Activated T-cell treated with anti-CD3 and anti-CD28 coated beads, Interleukin-2, amount 50 U/mL, for 24 hours (primary cell): ENCODE measurements at places on chromosomes 5 and 9.

GRCh38 chr9:13140843-13141592 is 138.5 kb downstream of the MPDZ start:
- no peak overlapping the region for H3K27ac ChIP-seq
- DNase-seq = no peak
- no peaks in the 10 kb centered on the region for H3K4me1 ChIP-seq
- H3K4me3 ChIP-seq = no peak overlapping the region

GRCh38 chr5:9544056-9544455 is 1.8 kb downstream of the SEMA5A start:
- no peak for DNase-seq
- H3K27me3 ChIP-seq = peaks cover 39% of the 10 kb centered on the region
- peak overlapping the region; percentile 51 for H3K4me3 ChIP-seq
- H3K4me1 ChIP-seq = peaks cover 9% of the 10 kb centered on the region
- H3K27ac ChIP-seq = no peak overlapping the region
- H3K36me3 ChIP-seq = no peaks in the 10 kb centered on the region

GRCh38 chr9:134375430-134376385 is 49.5 kb downstream of the RXRA start:
- DNase-seq = no peak
- peaks cover 4% of the 10 kb centered on the region for H3K4me1 ChIP-seq

GRCh38 chr9:72149231-72149975 is at the start of gene GDA:
TSS of gene GDA (plus strand) at chr9:72149440. CDS start at chr9:72149560, 120 bp downstream.
- no peaks in the 10 kb centered on the region for H3K36me3 ChIP-seq
- H3K4me1 ChIP-seq = peaks cover 14% of the 10 kb centered on the region
- DNase-seq = no peak
- no peak within 1 kb of the TSS for H3K4me3 ChIP-seq

GRCh38 chr9:96078897-96079490 is 203.5 kb downstream of the ERCC6L2 start:
- peaks cover 5% of the 10 kb centered on the region for H3K4me1 ChIP-seq
- no peaks in the 10 kb centered on the region for H3K36me3 ChIP-seq
- H3K27ac ChIP-seq = no peak overlapping the region

- H3K4me1 ChIP-seq = peaks cover 24% of the 10 kb centered on the region
- H3K36me3 ChIP-seq = no peaks in the 10 kb centered on the region
- peak; percentile 58 for DNase-seq
- no peak overlapping the region for H3K27ac ChIP-seq
- no peaks in the 10 kb centered on the region for H3K27me3 ChIP-seq
Observed at GRCh38 chr9:123360161-123361085, 4.4 kb downstream of the CRB2 start.

- H3K36me3 ChIP-seq = no peaks in the 10 kb centered on the region
- H3K4me1 ChIP-seq = no peaks in the 10 kb centered on the region
- H3K27me3 ChIP-seq = peaks cover 43% of the 10 kb centered on the region
- no peak for DNase-seq
Observed at GRCh38 chr5:114053372-114053771, 308.5 kb upstream of the KCNN2 start.

DNA sequence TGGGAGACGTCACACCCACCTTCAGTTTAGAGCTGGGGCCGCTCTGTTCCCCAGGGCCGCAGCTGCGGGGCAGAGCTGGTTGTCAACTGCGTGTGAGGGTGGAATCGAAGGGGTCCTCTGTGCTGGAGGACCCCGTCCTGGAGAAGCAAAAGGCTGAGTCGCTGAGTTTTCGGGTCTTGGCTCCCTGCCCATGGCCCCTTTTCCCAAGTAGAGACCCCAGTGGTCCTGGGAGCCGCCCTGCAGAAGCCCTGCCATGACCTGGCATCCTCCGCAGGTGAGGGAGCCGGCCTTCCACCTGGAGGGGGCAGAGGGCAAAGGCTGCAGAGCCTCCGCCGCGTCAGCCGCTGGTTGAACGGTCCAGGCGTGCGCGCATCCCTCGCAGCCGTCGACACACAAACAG is 90.4 kb upstream of the COL5A1 start:
- H3K27me3 ChIP-seq = peaks cover 27% of the 10 kb centered on the region
- H3K36me3 ChIP-seq = no peaks in the 10 kb centered on the region
- no peak for DNase-seq
- no peaks in the 10 kb centered on the region for H3K4me1 ChIP-seq

DNA sequence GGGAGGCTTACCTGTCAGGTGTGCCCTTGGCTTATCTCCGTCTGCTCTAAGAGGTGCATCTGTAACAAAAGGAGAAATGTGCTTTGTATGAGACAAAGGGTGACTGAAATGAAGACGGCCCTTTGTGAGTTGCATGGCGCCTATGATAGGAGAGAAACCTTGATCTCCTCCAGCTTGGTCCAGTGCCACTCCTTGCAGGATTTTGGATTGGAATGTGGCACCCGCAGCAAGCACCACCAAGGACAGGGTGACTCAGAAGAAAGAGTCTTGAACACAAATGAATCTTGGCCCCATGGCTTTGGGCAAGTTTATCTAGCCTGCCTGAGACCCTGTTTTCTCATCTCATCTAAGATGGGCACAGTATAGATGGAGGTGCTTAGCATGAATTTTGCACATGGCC is 13.4 kb downstream of the TNFSF15 start:
- no peak overlapping the region for H3K27ac ChIP-seq
- no peaks in the 10 kb centered on the region for H3K36me3 ChIP-seq
- H3K4me3 ChIP-seq = no peak overlapping the region
- H3K27me3 ChIP-seq = no peaks in the 10 kb centered on the region
- no peaks in the 10 kb centered on the region for H3K4me1 ChIP-seq
- DNase-seq = no peak

- no peaks in the 10 kb centered on the region for H3K27me3 ChIP-seq
- H3K27ac ChIP-seq = no peak overlapping the region
- no peak overlapping the region for H3K4me3 ChIP-seq
- no peaks in the 10 kb centered on the region for H3K36me3 ChIP-seq
- no peak for DNase-seq
Observed at GRCh38 chr5:3386637-3387036, 209.0 kb upstream of the IRX1 start.

DNA sequence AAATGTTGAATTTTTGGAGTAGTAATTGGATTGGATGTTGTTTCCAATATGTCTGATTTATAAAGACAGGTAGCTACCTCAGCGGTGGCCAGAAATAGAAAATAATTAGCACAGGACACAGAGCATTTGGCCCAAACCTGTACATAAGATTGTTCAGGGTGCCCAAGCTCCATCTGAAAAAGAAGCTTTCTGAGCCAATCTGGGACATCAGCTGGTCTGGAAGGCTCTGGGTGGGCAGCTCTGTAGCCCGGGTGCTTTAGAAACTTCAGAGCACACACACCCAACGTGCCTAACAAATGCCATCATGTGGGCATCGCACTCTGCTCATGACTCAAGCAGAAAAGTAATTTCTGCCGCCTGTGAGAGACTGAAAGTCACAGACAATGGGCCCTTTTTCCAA is 460.7 kb downstream of the ICE1 start:
- H3K4me1 ChIP-seq = no peaks in the 10 kb centered on the region
- no peaks in the 10 kb centered on the region for H3K36me3 ChIP-seq
- H3K27me3 ChIP-seq = peaks cover 36% of the 10 kb centered on the region
- no peak overlapping the region for H3K4me3 ChIP-seq
- H3K27ac ChIP-seq = no peak overlapping the region

- H3K27me3 ChIP-seq = no peaks in the 10 kb centered on the region
- no peak for DNase-seq
- H3K4me3 ChIP-seq = no peak overlapping the region
- no peak overlapping the region for H3K27ac ChIP-seq
- no peaks in the 10 kb centered on the region for H3K4me1 ChIP-seq
Observed at GRCh38 chr9:22529426-22530199, 83.0 kb downstream of the DMRTA1 start.

GRCh38 chr5:68380078-68380477 is 164.5 kb downstream of the PIK3R1 start:
- DNase-seq = no peak
- peaks cover 59% of the 10 kb centered on the region for H3K4me1 ChIP-seq

- no peaks in the 10 kb centered on the region for H3K36me3 ChIP-seq
- DNase-seq = no peak
- no peak overlapping the region for H3K27ac ChIP-seq
- H3K4me1 ChIP-seq = no peaks in the 10 kb centered on the region
- peaks cover 25% of the 10 kb centered on the region for H3K27me3 ChIP-seq
- no peak overlapping the region for H3K4me3 ChIP-seq
Observed at GRCh38 chr9:137900584-137901310, 23.2 kb downstream of the CACNA1B start.

GRCh38 chr5:169512385-169512784 is 71.2 kb upstream of the SPDL1 start:
- H3K4me3 ChIP-seq = no peak overlapping the region
- H3K27me3 ChIP-seq = peaks cover 24% of the 10 kb centered on the region
- no peak overlapping the region for H3K27ac ChIP-seq
- no peaks in the 10 kb centered on the region for H3K4me1 ChIP-seq
- no peak for DNase-seq

DNA sequence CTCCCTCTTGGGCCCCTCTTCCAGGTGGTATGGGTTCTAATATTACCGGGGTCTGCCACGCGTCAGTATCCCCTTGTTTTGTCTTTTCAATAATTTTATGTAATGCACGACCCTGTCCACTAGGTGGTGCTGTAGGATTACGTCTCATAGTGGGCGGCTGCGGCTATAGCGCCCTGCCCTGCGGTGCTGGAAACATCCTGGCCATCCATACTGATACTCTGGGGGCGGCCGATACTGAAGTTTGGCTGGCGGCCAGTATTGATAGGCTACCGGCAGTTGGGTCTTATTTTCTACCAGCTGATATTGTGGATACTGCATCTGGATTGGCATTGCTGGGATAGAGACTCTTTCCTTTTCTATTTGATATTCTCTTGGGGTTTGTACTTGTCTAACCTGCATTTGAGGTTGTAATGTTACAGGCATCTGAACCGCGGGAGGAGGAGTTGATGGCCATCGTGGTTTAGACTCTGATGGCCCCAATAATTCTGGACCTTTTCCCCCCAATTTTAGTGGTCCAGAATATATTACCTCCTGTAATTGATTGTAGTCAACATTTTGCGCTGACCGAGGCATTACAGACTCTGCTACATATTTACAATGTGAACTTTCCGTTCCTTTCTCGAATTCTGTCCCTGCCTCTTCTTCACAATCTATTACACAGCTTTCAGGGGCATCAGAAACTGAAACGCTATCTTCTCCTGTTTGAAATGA is 3.3 kb upstream of the TMEM141 start:
- peaks cover 23% of the 10 kb centered on the region for H3K4me1 ChIP-seq
- H3K36me3 ChIP-seq = peaks cover 6% of the 10 kb centered on the region
- DNase-seq = peak; percentile 75
- no peaks in the 10 kb centered on the region for H3K27me3 ChIP-seq

GRCh38 chr5:6736524-6737042 is 23.4 kb downstream of the TENT4A start:
- H3K36me3 ChIP-seq = peaks cover 89% of the 10 kb centered on the region
- H3K27me3 ChIP-seq = no peaks in the 10 kb centered on the region
- H3K4me1 ChIP-seq = peaks cover 66% of the 10 kb centered on the region
- DNase-seq = no peak

DNA sequence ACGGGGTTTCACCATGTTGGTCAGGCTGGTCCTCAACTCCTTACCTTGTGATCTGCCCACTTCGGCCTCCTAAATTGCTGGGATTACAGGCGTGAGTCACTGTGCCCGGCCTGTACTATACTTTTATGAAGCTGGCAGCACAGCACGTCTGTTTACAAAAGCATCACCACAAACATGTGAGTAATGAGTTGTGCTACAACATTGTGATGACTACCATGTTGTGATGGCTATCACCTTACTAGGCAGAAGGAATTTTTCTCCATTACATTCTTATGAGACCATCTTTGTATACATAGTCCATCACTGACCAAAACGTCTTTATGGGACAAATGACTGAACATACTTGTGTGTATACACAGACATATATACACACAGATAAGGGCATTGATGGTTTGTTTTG is 1019.0 kb downstream of the CDH18 start:
- H3K4me3 ChIP-seq = no peak overlapping the region
- H3K27ac ChIP-seq = no peak overlapping the region
- DNase-seq = no peak
- no peaks in the 10 kb centered on the region for H3K4me1 ChIP-seq
- no peaks in the 10 kb centered on the region for H3K36me3 ChIP-seq

GRCh38 chr5:74546796-74547195 is 93.7 kb downstream of the ENC1 start:
- H3K27me3 ChIP-seq = peaks cover 12% of the 10 kb centered on the region
- DNase-seq = no peak
- H3K4me3 ChIP-seq = no peak overlapping the region

DNA sequence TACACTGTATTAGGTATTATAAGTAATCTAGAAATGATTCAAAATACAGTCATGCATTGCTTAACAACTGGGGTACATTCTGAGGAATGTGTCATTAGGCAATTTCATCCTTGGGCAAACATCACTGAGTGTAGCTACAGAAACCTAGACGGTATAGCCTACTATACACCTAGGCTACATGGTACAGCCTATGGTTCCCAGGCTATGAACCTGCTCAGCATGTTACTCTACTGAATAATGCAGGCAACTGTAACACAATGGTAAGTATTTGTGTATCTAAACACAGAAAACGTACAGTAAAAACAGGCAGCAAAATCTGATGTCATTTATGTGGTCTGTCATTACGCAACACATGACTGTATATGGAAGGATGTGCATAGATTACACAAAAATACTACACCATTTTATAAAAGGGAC is 96.8 kb downstream of the RAPGEF6 start:
- no peaks in the 10 kb centered on the region for H3K27me3 ChIP-seq
- DNase-seq = no peak
- H3K27ac ChIP-seq = peak overlapping the region; percentile 92

DNA sequence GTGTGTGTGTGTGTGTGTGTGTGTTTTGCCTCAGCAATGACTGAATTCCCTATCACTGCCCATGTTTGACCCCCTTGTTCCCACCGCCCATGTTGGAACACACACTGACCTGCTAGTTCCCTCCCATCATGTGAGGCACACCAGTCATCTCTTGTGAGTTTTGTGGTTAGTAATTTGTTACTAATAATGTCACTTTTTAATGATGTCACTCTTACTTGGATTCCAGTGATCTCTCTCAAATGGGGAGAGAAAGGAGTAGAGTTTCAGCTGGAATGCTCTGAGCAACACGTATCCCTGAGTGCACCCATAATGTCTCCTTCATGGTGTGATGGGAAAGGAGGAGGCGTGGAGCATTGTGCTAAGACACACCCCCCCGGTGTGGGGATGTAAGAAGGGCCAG is 172.6 kb downstream of the SH3GL2 start:
- H3K27ac ChIP-seq = no peak overlapping the region
- H3K4me1 ChIP-seq = no peaks in the 10 kb centered on the region
- DNase-seq = no peak
- no peak overlapping the region for H3K4me3 ChIP-seq
- H3K36me3 ChIP-seq = no peaks in the 10 kb centered on the region
- H3K27me3 ChIP-seq = no peaks in the 10 kb centered on the region

- peaks cover 8% of the 10 kb centered on the region for H3K27me3 ChIP-seq
- peaks cover 5% of the 10 kb centered on the region for H3K4me1 ChIP-seq
- H3K27ac ChIP-seq = no peak overlapping the region
- DNase-seq = no peak
- H3K4me3 ChIP-seq = no peak overlapping the region
- H3K36me3 ChIP-seq = no peaks in the 10 kb centered on the region
Observed at GRCh38 chr5:127425037-127425436, 92.4 kb upstream of the PRRC1 start.
